Fibroblast of skin of right quadriceps (primary cell): ENCODE measurements at places on chromosomes 7 and 10.

DNA sequence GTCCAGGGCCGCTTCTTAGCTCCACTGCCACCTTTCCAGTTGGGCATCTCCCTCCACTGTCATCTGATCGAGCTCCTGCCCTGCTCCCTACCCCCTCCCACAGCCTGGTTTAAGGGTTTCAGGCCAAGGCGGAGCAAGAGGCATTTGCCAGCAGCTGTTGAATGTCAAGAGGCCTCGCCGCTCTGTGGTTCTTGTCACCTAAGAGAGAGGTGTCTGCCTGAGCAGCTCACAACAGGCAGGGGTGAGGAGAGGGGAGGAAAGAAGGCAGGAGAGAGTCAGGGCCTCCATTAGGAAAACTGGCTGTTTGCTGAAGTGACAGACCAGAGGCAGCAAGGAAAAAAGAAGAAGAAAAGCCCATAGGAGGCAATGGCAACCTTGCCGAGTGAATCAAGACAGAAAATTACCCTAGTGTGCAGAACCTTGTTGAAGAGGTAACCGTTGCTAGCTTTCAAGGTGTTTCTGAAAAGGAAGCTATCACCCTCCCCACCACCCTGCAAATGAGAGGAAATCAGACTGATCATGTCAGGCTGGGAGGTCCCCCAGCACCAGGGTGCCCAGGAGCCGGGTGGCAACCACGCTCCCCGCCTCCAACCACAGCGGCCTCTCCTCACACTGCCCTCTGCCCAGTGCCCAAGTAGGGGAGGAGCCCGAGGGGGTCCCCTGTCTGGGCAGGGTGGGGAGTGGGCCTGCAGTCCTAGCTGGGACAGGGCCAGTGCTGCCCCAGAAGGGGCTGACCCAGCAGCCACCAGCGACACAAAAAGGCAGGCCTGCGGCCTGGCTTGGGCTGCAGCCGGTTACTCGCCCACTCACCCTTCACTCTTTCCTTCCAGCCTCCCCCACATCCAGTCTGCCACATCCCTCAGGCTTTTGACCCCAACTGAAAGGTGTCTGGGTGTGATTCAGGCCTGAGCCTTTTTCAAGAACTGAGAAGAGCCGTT lies 7.1 kb downstream of the GATA3 start:
- DNase-seq: no peak

DNA sequence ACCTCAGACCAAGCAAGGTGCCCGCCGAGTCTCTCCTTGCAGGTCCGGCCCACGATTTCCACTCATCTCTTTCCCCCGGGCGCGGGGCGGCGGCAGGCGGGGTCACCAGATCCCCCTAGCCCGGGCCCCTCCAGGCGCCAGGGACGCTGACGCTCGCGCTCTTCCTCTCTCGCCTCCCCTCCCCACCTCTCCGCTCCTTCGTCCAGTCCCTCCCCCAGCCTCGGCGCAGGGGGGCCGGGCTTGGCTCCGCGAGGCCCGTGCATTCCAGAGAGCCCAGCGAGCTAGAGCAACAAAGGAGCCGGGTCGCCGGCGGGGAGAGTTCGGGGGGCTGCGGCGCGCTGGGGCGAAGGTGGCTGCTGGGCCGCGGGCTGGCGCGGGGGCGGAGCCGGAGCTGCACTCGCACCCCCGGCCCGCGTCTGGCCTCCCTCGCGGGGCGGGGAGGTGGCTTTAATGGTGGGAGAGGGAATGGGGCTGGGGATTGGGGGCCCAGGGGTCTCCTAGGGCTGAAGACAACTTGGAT lies at the start of gene SMO:
TSS of gene SMO (plus strand) at position 262 of the 520 bp plus-strand sequence. CDS start 519 bp downstream, outside the sequence.
- peak; percentile 74 for DNase-seq

DNA sequence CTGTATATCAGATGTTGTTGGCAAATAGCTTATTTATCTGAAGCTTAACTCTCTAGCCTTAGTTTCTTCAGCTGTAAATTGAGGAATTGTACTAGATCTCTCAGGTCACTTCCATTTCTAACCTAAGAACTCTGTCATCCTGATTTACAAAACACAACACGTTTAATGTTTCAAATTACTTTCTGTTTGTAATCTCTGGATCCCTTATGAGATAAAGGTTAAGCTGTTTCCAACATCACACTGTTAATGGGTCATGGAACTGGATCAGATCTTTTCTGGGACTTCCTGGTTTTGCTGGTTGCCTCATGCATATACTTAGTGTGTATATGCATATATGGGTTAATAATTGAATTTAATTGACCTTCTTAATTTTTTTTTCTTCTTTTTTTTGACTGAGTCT lies 9.9 kb downstream of the SAMD8 start:
- DNase-seq: no peak

- DNase-seq: peak; percentile 70
Observed at GRCh38 chr7:39465055-39465929, 100.9 kb upstream of the YAE1 start.

GRCh38 chr7:2523461-2523936 lies 3.9 kb downstream of the LFNG start:
- no peak for DNase-seq
